Effector memory CD4-positive, alpha-beta T cell (primary cell): ENCODE measurements at places on chromosomes 3 and 15.
A peak's percentile ranks its signal among the peaks of the same experiment; 100 is the strongest.

DNA sequence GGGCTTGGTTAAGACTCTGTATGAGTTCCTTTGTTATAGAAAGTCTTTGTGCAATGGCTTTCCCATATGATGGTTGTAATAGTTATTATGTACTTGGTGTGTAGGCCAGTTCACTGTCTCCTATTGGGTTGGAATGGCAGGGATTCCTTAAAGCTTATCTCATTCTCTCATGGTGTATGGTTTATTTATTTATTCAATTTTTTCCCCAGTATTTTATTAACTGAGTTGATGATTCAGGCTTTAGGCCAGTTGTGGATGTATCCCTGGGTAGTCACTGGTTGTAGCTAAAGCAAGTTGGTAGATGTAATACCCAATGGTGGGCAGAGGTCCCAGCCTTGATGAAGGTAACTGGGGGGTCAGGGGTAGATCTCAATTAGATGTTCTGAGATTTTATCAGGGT lies 349.4 kb downstream of the DOCK3 start:
- no peaks in the 10 kb centered on the region for H3K36me3 ChIP-seq
- peak overlapping the region; percentile 63 for H3K27ac ChIP-seq
- peaks cover 13% of the 10 kb centered on the region for H3K4me1 ChIP-seq
- DNase-seq, result no peak

GRCh38 chr3:103818800-103819199 lies 1384.0 kb downstream of the ZPLD1 start:
- H3K4me3 ChIP-seq, result no peak overlapping the region
- H3K27ac ChIP-seq, result no peak overlapping the region
- DNase-seq, result no peak
- no peaks in the 10 kb centered on the region for H3K4me1 ChIP-seq

DNA sequence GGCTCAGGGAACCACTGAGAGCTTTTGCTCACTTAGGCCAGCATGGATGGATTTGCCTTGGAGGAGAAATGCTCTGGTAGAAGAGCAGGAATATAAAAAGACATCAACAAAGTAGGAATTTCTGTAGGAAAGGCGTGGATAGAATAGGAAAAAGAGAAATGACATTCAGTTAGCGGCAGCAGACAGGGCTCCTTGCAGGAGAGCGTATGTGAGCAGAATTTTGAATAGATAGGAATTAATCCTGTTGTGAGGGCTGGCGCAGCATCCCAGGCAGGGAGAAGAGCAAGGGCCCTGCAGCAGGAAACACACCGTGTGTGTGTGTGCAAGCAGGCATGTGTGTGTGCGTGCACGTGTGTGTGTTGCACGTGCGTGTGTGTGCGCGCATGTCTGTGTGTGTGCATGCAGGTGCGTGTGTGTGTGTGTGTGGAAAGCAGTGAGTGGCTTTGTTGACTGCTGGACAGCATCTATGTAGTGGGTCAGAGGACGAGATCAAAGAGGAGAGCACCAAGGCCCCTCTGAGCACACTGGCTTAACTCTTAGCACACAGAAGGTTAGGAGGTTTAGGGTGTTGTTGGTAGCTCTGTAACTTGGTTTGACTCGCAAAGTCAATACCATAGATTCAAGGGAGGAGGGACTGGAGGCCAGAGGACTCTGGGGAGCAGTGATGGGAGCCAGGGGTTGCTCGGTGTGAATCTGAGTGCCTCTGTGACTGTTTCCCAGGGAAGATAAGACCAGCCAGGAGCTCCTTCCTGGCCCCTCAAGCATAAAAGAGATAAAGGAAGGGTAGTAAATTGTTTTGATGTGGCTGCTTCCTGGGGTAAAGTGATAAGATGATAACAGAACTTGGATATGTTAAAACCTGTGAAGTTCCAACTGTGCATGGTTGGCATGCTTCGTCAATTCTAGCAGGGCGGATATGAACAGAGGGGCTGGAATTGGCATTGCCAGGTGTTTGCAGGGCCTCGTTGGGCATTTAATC lies 639.5 kb downstream of the NR2F2 start:
- no peak overlapping the region for H3K4me3 ChIP-seq
- H3K27me3 ChIP-seq, result no peaks in the 10 kb centered on the region
- DNase-seq, result no peak

DNA sequence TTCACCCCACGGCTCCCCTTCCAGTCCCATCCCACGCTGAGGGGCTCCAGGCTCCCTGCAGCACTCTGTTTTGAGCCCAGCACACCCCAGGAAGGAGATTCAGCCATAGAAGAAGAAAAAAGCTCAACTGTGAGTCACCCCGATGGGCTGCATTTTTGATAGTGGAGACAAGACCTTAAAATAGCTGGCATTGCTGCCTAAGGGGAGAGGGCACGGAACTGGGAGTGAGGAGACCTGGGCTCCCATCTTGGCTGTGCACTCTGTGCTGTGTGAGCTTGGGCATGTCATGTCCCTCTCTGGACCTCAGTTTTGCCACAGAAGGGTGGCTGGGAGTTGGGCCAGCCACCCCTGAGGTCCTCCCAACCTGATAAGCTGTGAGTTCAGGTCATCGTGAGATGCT lies 57.2 kb upstream of the SMAD6 start:
- no peaks in the 10 kb centered on the region for H3K4me1 ChIP-seq
- no peak overlapping the region for H3K27ac ChIP-seq
- H3K4me3 ChIP-seq, result no peak overlapping the region
- no peak for DNase-seq

DNA sequence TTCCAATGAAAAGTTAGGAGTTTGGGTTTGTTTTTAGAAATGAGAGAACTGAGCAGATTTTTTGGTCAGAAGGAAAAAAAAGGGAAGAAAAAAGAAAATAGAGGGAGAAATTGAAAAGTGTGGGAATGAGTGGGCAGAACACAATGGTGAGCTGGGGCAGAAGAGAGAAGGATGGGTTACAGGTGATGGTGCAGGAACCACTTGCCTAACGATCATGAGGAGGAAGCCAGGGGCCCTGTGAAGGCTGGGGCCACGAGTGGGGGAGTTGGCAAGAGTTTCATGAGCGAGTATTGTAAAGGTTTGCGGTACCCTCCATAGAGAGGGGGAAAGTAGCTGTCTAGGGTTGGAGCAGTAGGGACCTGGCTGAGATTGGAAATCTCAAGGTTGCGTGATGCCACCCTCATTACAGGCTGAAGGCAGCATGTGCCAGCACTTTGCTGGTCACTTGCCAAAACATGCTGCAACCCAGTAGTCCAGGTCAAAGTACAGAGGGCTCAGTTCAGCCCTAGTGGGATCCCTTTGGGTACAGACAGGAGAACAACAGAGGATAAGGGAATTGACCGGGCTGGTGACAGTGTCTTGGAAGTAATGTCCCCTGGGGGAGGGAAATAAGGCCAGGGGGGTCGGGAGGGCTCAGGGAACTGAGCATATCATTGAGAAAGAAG lies 6.6 kb downstream of the IVD start:
- H3K4me3 ChIP-seq, result no peak overlapping the region
- no peaks in the 10 kb centered on the region for H3K4me1 ChIP-seq
- no peaks in the 10 kb centered on the region for H3K27me3 ChIP-seq
- peaks cover 47% of the 10 kb centered on the region for H3K36me3 ChIP-seq
- DNase-seq, result no peak
- H3K27ac ChIP-seq, result no peak overlapping the region

DNA sequence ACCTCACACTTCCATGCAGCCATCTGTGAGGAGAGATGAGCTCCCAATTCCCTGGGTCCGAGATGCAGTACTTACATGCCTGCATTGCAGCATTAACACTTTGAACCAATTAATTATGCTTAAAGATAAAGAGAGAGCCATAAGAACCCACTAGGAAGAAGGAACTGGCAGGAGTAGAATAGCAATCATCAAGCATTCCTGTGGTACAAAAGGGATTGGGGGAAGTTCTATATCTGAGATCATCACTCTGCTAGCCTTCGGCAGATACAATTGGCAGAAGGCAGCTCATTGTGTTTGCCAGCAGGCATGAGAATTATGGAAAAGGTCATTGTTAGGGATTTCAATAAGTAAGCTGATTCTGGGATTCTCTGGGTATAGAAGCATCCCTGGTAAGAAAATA lies 891.4 kb downstream of the NTRK3 start:
- no peaks in the 10 kb centered on the region for H3K27me3 ChIP-seq
- no peaks in the 10 kb centered on the region for H3K36me3 ChIP-seq
- H3K4me1 ChIP-seq, result no peaks in the 10 kb centered on the region
- no peak overlapping the region for H3K27ac ChIP-seq
- DNase-seq, result no peak

DNA sequence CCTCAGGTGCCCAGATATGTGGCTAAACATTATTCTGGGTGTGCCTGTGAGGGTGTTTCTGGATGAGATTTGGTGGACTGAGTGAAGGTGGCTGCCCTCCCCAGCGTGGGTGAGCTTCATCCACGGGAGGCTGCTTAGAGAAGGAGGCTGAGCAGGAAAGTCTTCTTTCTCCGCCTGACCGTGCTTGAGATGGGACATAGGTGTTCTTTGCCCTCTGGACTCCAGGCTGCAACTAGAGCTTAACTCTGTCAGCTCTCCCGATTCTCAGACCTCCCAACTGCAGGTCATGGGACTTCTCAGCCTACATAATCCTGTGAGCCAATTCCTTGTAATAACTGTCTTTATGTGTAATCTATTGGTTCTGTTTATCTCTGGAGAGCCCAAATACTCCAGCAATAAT lies 34.1 kb downstream of the RAB7A start:
- peaks cover 8% of the 10 kb centered on the region for H3K36me3 ChIP-seq
- no peak overlapping the region for H3K4me3 ChIP-seq
- DNase-seq, result no peak
- H3K27me3 ChIP-seq, result no peaks in the 10 kb centered on the region
- no peaks in the 10 kb centered on the region for H3K4me1 ChIP-seq
- H3K27ac ChIP-seq, result no peak overlapping the region

DNA sequence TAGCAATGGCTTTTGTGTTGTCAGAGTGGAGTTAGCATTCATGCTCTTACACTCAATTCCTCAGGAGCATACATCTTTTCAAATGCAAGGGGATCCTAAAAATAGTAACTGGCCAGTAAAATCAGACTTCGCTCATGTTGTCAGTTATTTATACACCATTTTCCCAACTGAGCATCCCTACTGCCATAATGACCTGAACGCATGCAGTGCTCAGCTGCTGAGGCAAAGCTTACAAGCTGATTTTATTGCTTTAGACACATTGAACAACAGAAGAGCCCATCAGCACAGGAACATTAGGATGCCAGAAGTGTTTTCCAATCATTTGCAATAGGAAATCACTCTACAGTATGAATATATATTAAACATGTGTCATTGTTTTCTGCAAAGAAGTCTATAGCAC lies 689.7 kb upstream of the BCHE start:
- H3K4me1 ChIP-seq, result no peaks in the 10 kb centered on the region
- no peaks in the 10 kb centered on the region for H3K36me3 ChIP-seq
- H3K27me3 ChIP-seq, result no peaks in the 10 kb centered on the region
- DNase-seq, result no peak

GRCh38 chr3:131250466-131250865 lies 131.1 kb upstream of the NUDT16 start:
- no peaks in the 10 kb centered on the region for H3K4me1 ChIP-seq
- H3K36me3 ChIP-seq, result no peaks in the 10 kb centered on the region
- H3K27ac ChIP-seq, result no peak overlapping the region
- DNase-seq, result no peak
- H3K27me3 ChIP-seq, result no peaks in the 10 kb centered on the region

DNA sequence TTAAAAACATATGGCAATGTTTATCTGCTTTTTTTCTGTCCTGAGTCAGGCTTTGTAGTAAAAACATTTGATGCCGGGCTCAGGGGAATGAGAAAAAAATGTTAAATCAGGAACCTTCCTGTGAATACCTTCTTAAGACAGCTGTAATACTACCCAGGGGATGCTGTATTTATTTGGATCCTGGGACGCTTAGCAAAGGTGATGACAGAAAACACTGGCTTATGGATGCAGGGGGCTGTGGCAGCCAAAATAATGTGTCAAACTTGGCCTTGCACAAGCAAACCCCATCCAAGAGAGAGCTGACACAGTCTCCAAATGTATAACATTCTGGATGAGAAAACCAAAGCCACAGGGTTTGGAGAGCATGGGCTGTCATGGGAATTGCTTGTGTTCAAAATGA lies 438.2 kb upstream of the PROK2 start:
- no peak overlapping the region for H3K4me3 ChIP-seq
- no peaks in the 10 kb centered on the region for H3K4me1 ChIP-seq
- H3K27ac ChIP-seq, result no peak overlapping the region

DNA sequence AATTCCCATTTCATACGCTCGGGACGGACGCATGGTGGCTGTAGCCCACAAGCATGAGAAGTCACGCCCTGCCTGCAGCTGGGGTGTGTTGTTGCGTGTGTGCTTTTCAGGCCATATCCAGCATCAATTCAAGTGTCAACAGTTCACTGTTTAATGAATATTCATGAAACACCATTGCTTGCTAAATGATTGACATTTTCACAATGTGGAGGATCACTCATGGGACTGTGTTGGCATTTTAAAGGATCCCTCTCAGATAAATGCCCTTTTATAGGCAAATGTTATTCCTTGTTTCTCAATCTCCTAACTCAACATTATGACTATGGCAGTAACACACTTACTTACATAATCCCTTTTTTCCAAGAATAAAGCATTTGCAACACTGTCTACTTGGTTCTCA lies 511.3 kb downstream of the GABRG3 start:
- H3K27me3 ChIP-seq, result no peaks in the 10 kb centered on the region
- no peak for DNase-seq
- H3K36me3 ChIP-seq, result no peaks in the 10 kb centered on the region
- no peaks in the 10 kb centered on the region for H3K4me1 ChIP-seq

DNA sequence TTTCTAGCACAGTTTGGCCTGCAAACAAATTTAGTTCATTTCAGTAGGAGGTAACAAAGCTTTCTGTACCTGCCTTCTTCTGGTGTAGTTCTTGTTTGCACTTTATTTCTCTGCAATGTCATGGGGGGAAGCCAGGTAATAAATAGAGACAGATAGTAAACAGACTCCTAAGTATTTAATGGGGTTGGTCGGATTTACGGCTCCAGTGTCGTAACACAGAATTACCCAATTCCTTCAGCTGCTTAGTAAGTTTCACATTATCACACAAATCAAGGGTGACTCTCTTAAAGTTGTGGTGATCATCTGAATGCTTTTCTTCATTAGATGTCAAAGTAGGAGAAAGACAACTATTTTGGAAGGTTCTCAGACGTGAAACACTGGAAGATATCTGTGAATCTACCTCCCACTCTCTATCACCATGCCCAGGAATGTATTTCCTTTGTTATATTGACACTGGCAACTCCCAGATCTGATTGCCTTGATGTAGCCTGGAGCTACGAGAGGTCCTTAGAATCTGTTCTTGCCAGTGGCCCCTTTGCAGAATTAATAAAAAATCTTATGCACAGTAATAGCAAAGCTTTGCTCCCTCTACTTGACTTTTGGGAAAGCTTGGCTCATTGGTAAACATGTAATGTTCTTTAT lies 25.0 kb upstream of the TMC3 start:
- H3K36me3 ChIP-seq, result no peaks in the 10 kb centered on the region
- H3K4me1 ChIP-seq, result no peaks in the 10 kb centered on the region
- no peak for DNase-seq

DNA sequence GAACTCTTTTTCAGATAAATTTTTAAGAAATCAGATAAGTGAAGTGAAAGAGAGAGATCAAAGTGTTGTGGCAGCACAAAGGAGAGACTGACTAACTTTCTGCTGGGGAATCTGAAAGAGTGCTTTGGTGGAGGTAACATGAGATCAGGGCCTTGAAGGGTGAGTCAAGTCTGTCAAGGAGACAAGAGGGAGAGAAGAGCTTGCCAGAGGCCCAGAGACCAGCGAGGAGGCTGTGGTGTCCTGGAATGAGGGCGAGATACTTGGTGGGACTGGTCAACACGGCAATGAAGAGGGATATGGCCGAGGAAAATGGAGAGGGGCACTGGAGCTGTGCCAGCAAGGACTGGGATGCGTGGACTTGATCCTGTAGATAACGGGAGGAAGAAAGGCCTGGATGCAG lies 4.6 kb downstream of the TADA3 start:
- peaks cover 15% of the 10 kb centered on the region for H3K4me1 ChIP-seq
- H3K4me3 ChIP-seq, result no peak overlapping the region
- H3K36me3 ChIP-seq, result peaks cover 36% of the 10 kb centered on the region
- no peak overlapping the region for H3K27ac ChIP-seq
- DNase-seq, result no peak
- H3K27me3 ChIP-seq, result no peaks in the 10 kb centered on the region
